ENCODE measurements at places on chromosomes 13 and 19.

DNA sequence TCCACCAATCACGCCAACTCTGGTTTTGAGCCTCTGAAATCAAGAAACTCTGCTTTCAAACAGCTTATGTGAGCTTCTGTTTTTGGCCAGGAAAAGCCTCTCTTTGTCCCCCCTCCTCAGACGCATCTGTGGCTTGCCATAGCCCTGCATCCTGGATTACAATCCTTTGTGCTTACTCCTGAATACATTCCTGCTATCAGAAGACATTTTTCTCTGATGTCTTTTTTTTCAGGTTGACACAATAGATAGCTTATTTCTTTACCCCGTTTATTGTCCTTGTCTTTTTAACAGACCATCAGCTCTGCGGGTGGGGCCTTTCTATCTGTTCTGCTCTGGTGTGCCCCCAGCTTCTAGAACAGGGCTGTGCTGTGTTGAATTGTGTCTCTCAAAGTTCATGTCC lies 11.0 kb downstream of the PNMA8B start:
- no peak for DNase-seq

- DNase-seq, result peak; percentile 21
Measured at GRCh38 chr19:33241530-33242101, 16.0 kb upstream of the SLC7A10 start.

GRCh38 chr13:27161980-27162379 lies 9.6 kb downstream of the USP12 start:
- no peak for DNase-seq

GRCh38 chr13:42821437-42821836 lies 40.1 kb downstream of the FAM216B start:
- DNase-seq, result no peak

- DNase-seq, result no peak
Measured at GRCh38 chr19:7619671-7620441, 9.5 kb downstream of the XAB2 start.

- no peak for DNase-seq
Measured at GRCh38 chr13:108855737-108856387, 226.5 kb downstream of the MYO16 start.

GRCh38 chr19:11887611-11888531 lies at the start of gene ZNF69:
TSS of gene ZNF69 (plus strand) at chr19:11887782. CDS start at chr19:11887924, 142 bp downstream.
- peak; percentile 76 for DNase-seq

DNA sequence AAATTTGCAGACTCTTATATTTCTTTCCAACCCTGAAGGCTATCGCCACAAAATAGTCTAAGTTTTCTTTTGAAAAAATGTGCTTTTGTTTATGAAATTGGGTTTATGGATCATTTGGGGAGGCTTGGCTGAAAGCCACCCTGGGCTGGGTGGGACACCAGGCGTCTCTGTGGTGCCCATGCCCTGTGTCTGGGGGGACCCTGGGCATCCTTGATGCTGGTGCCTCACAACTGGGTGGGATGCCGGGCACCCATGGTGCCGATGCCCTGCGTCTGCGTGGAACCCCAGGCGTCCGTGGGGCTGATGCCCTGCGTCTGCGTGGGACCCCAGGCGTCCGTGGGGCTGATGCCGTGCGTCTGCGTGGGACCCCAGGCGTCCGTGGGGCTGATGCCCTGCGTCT lies 105.0 kb downstream of the RAB20 start:
- no peak for DNase-seq

- no peak for DNase-seq
Measured at GRCh38 chr19:5789886-5790558, 941 bp downstream of the DUS3L start.

DNA sequence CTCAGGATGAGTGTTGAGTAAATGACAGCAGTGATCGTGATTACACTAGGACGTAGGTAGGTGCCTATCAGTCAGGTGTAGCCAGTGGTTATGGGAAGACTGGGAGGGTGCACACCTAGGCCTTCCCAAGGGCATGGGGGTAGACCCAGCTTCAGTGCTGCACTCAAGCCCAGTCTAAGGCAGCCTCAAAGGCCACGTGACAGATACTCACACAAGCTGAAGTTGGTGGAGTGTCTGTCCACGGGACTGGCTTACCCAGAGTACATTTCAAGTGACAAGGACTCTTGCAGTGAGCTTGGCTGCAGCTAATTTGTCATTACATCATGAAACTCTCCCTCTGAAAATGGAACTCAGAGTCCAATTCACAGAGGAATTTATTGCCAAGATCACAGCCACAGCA lies 118.3 kb downstream of the SHISA2 start:
- DNase-seq, result no peak

GRCh38 chr19:18002347-18002850 lies 5.6 kb upstream of the ARRDC2 start:
- peak; percentile 37 for DNase-seq

- no peak for DNase-seq
Measured at GRCh38 chr13:48302871-48303358, 636 bp upstream of the RB1 start.

GRCh38 chr13:40559915-40560314 lies 106.5 kb downstream of the FOXO1 start:
- DNase-seq, result no peak

GRCh38 chr19:49573425-49573824 lies 6.9 kb downstream of the NOSIP start:
- no peak for DNase-seq

GRCh38 chr13:85737952-85738351 lies 61.3 kb downstream of the SLITRK6 start:
- DNase-seq, result no peak

- DNase-seq, result no peak
Measured at GRCh38 chr13:110017379-110017778, 231.0 kb upstream of the IRS2 start.

GRCh38 chr13:112869202-112870050 lies 99.6 kb upstream of the MCF2L start:
- DNase-seq, result no peak

- DNase-seq, result no peak
Measured at GRCh38 chr13:85825454-85825853, 26.2 kb upstream of the SLITRK6 start.

GRCh38 chr13:113305208-113305607 lies 8.2 kb downstream of the LAMP1 start:
- no peak for DNase-seq

DNA sequence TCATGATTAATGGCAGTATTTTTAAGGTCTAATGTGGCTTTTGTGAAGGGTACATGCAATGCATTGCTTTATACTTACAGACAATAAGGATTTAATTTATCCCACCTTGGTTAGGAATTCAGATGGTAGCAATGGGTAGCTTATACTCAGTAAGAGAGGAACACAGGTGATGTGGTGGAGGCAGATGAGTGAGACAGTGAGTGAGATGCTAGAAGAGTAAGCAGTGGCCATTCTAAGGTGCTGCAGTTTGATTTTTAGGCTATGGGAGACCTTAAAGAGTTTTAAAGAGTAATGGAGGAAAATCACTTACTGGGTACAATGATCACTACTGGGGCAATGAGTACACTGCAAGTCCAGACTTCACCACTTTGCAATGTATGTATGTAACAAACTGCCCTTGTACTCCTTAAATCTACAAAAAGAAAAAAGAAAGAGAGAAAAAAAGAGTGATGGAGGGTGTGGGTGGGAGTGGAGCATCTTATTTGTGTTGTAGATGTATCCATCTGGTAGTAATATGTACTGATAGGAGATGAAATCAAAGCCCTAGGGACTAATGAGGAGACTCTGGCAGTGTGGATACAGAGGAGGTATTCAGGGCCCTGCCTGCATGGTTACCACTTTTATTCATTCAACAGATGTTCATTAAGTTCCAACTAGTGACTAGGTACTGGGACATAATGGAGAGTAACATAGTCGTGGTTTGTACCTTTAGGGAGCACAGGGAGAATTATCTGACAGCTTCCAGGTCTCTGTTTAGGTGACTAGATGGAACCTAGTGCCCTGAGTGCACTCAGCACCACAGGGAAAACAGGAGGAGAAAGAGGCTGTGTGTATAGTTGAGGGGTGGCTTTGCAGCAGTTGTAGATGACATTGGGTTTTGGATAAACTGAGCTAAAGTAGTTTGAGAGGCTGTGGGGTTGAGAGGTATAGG lies 99.0 kb downstream of the GPC6 start:
- no peak for DNase-seq

DNA sequence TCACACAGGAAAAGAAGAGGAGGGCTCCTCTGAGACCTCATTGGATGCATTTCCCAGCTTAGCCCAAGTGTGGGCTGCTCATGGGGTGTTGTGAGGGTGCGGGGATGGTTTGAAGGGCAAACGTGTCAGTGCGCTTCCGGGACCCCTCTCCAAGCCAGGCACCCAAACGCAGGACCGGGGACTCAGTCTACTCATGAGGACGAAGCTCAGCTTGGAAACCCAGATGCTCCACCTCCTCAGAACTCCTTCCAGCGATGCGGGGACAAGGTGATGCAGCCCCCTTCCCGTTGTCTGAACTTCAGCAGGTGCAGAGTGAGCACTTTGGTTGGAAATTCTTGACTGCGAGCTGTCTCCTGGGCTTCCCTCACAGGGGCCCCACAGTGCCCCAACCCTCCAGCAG lies 33.1 kb upstream of the MTIF3 start:
- DNase-seq, result no peak

DNA sequence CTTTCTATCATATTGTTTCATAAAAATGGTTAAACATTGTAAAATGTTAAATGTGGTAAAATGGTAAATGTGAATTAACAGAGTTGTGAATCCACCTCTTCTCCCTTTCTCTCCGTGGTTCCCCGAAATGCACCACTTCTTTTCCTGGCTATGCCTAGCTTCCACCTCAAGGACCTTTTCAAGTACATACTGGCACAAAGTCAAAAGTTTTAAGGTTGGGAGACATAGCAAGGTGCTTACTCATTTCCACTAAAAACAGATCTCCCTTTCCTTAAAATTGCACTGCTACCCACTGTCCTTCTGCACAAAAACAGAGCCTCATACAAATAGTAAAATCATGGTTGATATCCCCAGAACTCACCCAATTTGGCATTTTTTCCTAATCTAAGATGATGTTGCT lies 558.2 kb downstream of the SLITRK6 start:
- no peak for DNase-seq

DNA sequence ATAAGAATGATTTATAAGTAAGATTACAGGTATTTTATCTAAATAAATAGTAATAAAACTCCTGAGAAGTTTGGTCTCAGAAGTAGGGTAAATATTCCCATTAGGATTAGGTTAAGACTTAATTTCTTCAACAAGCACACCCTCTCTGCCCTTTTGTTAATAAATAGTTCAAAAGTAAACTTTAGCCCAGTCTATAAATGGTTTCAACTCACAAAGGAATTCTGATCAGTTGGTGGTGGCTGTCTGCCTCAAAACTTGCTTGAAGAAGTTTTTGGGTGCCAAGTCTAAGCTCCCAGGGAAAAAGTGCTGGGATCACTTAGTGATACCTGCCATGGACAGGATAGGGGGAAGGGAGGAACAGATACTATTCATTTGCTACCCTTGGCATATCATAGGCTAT lies 22.9 kb downstream of the MBNL2 start:
- no peak for DNase-seq
